ENCODE measurements at places on chromosomes 2 and 18.
A peak's percentile ranks its signal among the peaks of the same experiment; 100 is the strongest.

- DNase-seq, result no peak
Measured at GRCh38 chr2:79619976-79620375, 107.1 kb downstream of the CTNNA2 start.

DNA sequence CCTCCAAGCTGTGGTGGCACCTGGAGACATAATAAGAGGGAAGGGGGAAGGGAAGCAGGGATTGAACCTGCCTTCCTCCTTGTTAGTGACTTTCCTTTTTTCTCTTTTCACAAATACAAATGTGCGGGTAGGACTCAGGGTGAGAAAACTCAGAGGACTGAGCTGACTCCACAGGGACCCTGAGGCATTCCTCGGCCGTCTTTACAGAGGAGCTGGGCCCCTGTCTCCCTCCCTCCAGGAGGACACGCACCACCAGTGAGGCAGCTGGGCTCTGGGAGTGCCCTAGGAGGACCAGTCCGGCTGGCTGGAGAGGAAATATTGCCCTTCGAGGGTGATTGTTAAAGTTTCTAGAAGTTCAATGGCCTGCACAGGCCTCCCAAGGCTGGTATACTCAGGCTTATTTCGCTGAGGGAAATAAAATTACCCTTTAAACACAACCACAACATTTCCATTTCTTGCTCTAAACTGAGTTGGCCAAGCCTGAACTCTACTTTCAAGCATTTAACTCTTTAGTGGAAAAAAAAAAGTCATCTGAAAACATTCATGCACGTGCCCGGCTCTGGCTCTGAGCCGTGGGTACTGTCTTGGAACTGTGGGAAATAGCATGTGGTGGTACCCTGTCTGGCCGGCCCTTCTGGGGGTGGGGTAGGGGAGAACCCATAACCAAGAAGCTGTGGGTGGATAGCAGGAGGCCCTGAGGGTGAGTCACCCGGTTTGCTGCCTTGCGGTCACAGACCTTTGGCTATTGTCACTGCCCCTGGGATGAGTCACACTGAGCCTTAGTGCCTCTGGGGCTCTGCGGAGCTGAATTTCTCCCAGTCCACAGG lies 116.0 kb downstream of the COPS8 start:
- no peak for DNase-seq

DNA sequence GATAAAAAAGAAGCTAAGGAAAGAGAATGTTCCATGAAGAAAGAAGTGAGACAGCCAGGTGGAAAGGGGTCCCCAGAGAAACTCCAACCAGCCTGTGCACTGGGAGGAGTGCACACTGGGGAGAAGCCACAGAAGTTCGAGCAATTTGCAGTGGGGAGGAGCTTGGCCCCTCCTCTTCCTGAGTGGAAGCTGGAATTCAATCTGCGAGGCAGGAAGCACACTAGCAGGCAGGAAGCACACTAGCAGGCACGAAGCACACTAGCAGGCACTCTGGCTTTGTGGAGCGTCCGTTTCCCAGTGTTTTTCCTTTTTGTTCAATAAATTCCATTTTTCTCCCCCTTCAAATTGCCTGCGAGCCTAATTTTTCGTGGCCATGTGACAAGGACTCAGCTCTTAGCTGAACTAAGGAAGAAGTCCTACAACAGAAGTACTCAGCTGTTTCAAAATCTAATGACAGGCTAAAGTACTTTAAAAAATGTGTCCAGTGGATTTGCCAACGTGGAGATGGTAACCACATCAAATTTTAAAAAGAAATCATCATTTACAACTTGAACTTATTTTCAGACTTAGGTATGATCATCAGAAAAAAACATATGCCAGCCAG lies 21.4 kb upstream of the SPIRE1 start:
- DNase-seq, result no peak

DNA sequence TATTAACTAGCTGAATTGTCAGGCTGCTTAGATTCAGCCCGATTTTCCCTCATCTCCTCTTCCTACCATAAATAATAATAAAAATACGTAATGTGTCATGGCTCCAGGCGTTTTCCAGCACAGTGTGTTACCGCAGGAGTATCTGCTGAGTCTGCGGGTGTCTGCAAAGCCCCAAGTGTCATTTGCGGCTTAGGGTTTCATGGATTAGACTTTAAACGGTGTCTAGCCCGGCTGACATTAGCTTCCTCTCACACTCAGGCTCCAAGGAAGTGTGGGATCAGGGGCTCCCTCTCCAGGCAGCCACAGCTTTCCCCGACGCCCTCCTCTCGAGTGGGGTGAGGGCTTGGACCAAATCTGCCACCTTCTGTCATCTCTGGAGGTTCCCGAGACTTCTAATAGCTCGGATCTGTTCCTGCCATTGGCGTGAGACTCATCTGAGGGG lies 14.1 kb upstream of the HOXD1 start:
- DNase-seq, result no peak

DNA sequence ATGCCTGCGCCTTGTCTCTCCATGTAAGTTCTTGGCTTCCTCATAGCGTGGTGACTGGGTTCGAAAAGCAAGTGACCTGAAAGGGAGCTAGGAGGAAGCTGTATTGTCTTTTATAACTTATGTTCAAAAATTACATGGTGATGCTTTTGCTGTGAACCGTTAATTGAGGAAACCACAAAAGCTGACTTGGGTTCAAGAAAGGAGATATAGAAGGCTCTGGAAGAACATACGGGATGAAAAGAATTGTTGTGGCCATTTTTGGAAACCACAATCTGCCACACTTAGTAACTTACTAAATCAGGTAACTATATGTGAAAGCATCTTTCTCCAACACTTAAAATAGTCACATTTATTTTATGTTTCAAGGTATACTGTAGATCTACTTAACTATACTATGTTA lies 177.0 kb upstream of the RBMS1 start:
- no peak for DNase-seq

- DNase-seq, result no peak
Measured at GRCh38 chr18:24964216-24964615, 387.8 kb downstream of the ZNF521 start.

- no peak for DNase-seq
Measured at GRCh38 chr18:26207937-26208336, 18.3 kb upstream of the TAF4B start.

DNA sequence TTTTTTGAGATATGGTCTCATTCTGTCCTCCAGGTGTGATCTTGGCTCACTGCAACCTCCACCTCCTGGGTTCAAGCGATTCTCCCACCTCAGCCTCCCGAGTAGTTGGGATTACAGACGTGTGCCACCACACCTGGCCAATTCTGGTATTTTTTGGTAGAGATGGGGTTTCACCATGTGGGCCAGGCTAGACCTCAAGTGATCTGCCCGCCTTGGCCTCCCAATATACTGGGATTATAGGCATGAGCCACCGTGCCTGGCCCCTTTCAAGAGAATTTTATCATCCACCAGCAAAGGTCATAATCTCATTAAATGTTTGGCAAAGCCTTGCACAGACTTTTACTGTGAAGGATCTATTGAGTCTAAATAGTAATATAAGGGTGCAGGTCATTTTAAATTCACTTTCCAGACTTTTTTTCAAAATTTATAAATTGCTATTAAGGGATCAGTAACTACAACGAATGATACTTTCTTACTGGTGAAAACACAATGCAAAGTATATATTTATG lies 2.5 kb downstream of the HADHA start:
- DNase-seq, result no peak

GRCh38 chr2:73292316-73292905 lies 937 bp downstream of the EGR4 start:
- DNase-seq, result no peak

GRCh38 chr18:48884771-48885170 lies 66.0 kb downstream of the SMAD7 start:
- DNase-seq, result no peak

DNA sequence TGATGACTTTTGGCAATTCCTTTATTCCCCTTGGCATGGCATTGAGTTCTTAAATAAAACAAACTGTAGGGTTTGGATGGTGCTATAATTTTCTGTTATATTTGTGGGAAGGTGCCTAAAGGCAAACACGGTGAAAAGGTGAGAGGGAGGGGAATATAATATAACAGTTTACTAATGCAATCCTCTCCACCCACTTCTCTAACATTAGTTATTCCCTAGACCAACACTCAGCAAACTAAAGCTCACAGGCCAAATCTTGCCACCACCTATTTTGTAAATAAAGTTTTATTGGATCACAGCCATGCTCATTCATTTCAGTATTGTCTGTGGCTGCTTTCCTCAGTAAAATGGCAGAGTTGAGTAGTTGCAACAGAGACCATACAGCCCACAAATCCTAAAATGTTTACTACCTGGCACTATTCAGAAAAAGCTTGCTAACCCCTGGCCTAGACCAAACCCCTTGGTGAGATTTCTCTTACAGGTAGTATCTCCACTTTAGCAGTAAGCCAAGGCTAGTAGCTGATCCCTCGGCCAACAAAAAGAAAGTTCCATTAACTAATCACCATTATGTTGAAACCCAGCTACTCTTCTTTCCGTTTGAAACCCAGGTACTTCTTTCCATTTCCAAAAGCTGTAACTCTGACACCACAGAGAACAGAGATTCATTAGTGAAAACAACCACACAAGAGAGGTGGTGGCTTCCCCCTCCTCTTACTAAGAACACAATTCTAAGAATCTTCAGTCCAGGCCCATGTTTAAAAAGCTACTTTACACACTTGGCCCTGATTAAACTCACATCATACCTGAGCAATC lies 136.1 kb upstream of the CHAC2 start:
- peak; percentile 19 for DNase-seq

DNA sequence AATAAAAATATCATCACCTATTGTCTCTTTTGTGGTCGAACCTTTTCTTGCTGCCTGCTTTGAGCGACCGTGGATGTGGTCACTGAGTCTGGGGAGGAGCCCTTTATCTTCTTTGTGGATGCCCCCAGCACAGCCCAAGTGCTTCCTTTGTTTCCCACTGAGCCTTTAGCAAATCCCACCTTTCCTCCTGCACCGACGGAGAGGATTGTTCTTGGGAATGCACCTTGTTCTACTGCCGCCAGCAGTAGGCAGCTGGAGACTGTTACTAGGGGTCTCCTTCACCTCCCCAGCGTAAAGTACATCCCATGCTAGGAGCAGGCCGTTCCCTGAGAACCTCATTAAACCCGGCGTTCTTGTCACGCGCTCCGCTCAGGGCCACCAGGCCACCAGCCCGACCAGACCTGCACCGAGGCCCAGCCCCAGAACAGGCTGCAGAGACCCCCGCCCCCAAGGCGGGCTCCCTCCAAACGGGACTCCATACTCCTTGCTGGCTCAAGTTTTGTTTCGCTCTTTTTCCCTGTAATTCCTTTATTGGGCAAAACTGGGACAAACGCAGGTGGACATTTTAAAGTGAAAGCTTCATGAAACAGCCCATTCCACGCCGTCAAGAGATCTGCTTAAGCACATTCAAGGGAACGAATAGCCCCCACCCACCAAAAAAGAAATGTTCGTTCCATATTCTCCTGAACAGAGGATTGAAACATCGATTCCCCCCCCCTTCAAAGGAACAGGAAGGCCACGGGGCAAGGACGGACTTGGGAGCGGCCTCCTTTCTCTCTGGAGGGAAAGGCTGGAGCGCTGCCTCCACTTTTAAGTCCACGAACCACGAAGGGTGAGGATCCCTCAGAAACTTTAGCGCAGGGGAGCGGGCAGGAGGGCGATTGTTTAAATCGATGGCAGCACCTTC lies 1.1 kb upstream of the MAT2A start:
- peak; percentile 56 for DNase-seq

- no peak for DNase-seq
Measured at GRCh38 chr2:144496977-144497598, 22.8 kb downstream of the ZEB2 start.

DNA sequence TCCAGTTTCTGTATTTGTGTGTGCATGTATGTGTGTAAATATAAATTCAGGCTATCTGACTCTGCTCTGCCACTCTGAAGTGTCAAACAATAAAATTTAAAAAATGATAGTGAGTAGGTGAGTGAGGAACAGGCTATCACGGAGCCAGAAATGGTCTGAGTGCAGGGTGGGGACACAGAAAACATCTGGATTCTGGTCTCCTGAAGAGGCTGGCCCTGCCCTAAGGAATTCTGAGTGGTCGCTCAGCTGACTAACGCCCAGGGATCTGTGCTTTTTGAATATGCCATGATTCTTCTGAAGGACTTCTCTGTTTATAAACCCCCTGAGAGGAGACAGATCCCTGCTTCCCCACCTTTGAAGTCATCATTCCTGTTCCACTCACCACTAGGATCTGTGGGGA lies 353.9 kb upstream of the GYPC start:
- DNase-seq, result no peak

GRCh38 chr2:205555566-205556230 lies 126.6 kb upstream of the NRP2 start:
- no peak for DNase-seq

- no peak for DNase-seq
Measured at GRCh38 chr2:210635257-210635656, 78.9 kb downstream of the CPS1 start.

GRCh38 chr18:61817086-61817485 lies 75.7 kb downstream of the RNF152 start:
- no peak for DNase-seq

- no peak for DNase-seq
Measured at GRCh38 chr2:36361396-36361795, 5.8 kb downstream of the CRIM1 start.

- no peak for DNase-seq
Measured at GRCh38 chr2:133063775-133064174, 393.8 kb upstream of the LYPD1 start.

GRCh38 chr2:53473236-53473635 lies 294.4 kb upstream of the CHAC2 start:
- DNase-seq, result no peak

DNA sequence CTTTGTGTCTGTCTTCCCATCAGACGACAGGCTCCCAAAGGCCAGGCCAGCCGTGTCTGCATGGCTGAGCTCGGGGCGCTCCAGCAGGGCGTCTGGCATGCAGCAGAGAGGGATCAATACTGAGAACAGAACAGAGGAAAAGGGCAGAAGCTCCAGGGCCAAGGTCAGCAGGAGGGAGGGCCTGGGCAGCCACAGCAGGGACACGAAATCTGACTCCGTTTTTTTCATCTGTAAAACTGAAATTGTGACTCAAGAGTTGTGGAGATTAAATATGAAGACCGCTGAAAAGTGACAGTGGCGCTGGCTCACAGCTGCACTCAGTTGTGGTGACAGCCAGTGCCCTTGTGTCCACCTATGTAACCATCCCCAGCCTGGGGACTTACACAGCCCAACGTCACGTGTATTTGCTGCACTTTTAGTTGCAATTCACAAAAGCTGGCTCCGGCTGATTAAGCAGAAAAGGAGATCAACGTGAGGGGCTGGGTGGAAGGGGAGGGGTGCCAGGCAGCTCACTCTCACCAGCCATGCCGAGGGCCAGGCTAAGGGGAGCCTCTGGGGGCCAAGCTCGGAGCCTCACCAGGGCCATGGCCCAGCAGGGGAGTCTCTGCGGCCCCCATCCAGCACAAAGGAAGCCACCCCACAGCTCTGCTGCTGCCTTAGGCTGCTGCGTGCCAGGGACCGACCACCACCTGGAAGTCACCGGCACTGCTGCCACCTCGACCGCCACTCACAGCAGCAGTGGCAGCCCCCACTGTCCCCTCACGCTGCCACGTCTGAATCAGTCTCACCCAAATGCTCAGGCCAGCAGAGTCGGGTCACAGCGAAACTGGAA lies 74.7 kb downstream of the EIPR1 start:
- DNase-seq, result no peak

DNA sequence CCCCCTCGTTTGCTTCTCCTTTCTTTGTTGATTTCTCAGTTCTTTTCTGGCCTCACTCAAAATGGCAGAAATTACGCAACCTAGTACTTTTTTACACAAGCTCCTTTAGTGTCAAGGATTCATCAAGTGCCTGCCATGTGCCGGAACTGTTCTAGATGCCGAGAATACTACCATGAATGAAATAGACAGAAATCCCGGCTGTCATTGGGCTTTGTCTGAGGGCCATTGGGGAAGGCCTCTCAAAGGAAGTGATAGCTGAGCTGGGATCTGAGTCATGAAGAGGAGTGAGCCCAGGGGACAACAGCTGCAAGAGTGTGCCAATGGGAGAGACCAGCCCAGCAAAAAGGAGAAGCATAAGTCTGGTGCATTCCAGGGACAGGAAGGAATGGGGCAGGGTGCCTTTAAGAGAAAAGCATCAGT lies 34.3 kb upstream of the PPP1CB start:
- peak; percentile 21 for DNase-seq
